Cortex of kidney (tissue), 1 donor: ENCODE measurements at places on chromosomes 11 and 22.

- DNase-seq: no peak
Measured at GRCh38 chr11:16171882-16172281, 184.5 kb downstream of the SOX6 start.

DNA sequence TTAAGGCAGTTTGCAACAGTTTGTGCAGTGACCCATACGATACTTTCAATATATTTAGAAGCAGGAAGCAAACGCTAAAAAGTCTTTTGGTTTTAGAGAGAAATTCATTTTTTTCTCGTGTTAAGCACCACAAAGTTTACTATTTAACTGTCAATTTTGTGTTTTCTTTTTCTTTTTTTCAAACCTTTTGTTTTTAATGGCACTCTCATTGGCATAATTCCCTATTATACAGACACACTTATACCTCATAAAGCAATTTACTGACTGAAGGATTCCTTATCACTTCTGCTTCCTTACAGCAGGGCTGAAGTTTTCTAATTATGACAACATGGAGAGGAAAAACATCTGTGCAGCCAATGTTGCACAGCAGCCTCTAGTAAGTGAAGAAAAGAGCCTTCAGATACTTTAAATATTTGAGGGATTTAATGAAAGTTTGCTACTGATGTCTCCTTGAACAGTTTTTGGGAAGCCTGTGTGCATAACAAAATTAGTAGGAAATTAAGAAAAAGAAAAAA is 2191.2 kb downstream of the LRRC4C start:
- DNase-seq: no peak

DNA sequence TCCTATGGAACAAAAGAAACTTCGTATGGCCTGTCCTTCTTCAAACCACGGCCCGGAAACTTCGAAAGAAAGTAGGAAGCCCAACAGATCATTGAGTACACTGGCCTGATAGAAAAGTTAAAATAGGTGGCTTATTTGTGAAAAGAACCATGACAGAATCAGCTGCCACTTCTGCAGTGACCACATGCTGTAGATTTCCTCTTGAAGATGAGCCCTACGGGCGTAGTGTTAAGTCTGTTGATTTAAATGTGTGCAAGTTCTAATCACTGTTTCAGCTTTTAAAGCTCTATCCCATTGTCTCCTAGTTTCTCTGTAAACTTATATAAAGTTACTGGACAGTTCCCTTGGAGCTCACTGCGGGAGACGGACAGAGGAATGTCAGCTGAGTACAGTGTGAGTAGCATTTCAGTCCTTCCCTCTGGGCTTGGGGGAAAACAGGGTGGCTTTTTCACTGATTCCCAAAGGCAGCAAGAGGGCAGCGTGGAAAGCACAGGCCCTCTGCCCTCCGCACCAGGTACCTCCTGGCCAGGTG is 17.8 kb downstream of the SAMM50 start:
- no peak for DNase-seq

DNA sequence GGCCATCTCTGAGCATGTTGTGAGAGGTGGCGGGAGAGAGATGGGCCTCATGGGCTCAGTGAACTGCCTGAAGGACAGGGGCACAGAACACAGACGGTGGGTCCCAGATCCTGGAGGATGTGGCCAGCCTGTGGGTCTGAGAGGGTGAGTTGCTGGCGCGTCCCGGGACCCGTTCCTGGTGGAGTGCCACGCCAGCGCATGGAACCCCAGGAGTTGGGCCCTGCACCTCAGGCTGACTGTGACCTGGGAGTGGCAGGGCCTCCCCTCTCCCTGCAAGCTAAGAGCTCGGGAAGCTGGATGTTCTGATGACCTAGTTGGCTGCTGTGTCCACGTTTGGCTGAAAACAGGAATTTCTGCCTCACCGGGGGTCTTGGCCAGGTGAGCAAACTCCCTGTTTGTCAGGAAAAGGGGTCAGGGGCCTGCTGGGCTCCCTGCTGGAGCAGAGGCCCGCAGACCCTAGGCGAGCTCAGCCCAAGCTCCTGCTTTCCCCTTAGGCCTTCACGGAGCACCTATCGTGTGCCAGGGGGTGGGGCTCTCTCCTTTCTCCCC is 15.0 kb downstream of the LRRC32 start:
- no peak for DNase-seq

DNA sequence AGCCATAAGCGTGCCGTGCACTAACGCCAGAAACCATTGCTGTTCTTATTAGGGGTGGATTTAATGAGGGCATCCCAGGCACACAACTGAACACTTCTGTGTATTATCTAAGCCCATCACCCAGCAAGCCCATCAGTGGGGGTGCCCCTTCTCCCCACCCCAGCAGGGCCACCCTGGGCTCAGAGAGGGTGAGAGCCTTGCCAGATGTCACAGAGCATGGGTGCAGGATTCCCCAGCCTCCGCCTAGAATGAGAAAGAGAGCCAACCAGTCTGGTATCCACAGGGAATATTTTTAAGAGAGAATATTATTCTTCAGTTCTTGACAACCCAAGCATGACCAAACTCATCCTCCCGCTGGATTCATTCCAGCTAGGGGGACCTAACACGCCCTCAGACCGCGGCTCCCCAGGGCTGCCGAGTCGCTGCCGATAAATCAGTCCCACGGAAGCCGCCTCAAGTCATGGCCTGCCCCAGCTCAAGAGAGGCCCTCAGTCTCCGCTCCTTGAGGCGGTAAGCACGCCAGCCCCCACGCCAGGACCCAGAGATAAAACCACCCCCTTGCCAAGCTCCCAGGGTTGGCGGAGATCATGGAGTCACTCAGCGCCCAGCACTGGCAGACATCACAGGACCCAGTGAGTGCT is 47.2 kb downstream of the MN1 start:
- DNase-seq: no peak

DNA sequence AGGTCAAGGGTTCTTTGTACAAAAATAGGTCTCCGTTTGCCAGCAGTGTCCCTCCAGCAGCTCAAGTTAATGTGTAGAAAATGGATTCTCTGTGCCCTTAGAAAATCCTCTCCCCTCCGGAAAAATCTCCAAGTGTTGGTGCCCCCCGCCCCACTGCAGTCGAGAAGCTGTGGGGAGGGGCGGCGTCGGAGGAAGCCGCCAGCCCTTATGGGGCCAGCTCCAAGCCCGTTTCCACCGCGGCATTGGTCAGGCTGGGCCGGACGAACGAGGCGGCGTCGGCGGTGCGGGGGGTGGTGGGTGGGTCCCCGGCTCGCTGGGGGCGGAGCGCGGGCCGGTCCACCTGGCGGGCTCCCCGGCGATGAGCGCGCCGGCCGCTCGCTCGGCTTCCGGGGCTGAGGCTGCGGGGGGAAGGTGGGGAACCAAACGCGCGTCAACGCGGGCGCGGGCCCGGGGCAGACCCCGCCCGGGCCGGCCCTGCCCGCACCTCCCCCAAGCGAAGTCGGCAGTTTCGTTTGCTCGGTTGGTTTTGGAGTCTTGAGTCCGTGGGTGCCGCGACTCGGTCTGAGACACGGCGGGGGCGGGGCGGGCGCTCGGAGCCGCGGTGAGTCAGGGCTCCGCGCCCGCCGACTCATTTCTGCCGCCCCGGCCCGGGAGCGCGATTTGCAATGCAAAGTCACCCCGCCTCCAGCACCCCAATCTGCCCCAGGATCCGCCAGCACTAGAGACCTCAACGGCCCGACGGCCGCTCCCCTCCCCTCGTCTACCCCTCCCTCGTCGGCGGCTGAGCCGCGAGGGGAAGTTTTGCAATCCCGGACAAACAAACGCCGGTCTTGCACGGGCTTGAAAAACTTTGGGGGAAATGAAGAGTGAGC is 1.4 kb downstream of the ASCL2 start:
- no peak for DNase-seq

DNA sequence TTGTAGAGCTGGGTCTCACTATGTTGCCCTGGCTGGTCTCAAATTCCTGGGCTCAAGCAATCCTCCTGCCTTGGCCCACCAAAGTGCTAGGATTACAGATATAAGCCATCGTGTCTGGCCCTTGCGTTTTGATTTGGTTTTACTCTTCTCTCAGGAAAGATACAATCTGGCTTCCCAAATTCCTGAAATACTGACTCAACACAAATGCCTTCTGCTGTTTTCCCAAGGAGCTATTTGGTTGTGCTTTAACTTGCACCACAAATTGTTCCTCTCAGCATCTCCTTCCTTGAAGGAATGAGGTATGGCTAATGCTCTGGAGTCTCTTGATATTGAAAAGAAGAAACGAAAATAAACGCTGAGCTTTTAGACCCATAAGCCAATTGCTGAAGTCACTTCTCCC is 110.0 kb upstream of the PAX6 start:
- no peak for DNase-seq

DNA sequence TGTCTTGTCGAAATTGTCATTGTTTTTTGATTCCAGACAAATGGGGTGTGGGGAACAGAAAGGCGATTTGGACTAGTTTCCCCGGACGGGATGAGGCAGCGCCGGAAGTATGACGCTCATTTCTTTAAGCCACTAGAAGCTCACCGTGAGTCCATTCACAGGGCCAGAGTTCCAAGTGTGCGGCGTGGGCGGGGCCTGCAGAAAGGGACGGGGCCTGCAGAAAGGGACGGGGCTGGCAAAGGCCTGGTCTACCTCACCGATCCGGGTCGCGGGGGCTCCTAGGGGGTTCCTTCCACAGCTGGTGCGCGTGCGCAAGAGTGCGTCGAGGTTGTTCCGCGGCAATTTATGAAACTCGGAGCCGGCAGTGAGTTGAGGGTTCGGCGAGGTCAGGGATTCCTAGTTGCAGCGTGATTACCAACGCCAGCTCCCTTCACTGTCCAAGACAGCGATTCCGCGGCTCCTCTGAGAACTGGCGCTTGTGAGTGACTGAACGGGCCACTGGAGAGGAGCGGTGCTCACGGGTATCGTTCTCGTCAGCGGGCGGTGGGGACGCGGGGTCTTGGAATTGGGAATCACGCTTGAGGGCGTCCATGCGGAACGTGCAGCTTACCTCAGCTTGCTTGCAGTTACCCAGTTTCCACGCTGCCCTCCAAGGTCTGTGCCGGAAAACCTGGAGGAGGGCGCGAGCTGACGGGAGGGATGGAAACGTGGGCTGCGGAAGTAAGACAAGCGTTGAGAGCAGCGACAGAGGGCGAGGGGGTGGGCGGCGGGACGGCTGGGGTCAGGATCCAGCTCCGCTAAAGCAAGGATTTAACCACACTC is at the start of gene ZNF215:
ZNF215 (plus strand) TSS at position 219 of the 822 bp plus-strand sequence. CDS start 5,847 bp downstream, outside the sequence.
- no peak for DNase-seq

DNA sequence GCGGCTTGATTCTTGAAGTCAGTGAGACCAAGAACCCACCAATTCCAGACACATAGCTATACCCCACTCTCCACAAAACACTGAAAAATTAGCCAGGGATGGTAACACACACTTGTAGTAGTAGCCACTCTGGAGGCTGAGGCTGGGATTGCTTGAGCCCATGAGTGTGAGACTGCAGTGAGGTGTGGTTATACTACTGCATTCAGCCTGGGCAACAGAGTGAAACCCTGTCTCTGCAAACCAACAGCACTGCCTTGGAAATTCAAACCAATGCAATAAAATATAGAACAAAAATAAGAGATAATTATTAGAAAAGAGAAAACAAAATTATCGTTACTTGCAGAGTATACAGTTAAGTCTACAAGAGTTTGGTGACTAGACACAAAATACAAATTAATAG is 20.2 kb upstream of the PRDM10 start:
- DNase-seq: no peak

- DNase-seq: no peak
Measured at GRCh38 chr11:116339306-116340098, 433.3 kb downstream of the BUD13 start.

GRCh38 chr22:43277987-43278601 is 65.1 kb downstream of the SCUBE1 start:
- no peak for DNase-seq
